ENCODE measurements at places on chromosomes 5 and 9. TPM values are rescaled to one million over a fixed set of nuclear protein-coding genes. Genes with fewer than 3 reads are reported as not detected.

DNA sequence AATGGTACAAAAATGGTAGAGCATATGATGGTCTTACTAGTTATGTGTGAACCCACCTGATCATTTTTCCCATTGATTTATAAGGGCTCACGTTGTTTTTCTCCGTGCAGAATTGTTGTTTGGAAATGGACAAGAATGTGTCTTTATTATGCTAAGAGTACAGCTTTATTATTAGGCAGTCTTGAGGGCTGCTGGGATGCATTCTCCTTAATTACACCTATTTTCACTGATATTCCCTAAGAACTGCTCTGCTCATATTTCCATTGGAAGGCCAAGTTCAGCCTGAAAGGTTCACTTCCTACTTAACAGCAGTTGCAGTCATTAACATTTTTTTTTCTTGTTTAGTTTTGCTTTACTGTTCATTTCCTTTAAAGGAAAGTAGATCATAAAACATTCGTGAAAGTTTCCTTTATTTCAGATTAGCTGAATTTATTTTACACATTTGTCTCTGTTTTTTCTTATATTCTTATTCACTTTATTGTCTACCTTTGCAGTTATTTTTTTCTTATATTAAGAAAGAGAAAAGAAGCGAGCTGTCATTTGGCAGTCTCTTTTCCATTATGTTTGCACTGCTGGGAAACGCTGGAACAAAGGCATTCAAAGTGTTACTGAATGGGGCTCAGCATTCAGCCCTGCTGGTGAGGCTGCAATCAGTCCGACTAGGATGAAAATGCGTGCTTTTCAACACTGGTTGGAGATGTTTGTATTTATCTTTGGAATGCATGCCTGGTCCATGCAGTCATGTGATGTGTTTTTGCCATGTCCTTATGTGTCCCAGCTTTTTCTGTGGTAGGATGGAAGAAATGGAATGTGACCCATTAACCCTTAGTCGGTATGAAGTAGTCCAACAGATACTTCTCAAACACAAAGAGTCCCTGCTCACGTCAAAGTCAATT lies 602.7 kb upstream of the ZNF608 start:
- H3K4me1 ChIP-seq, result peaks cover 4% of the 10 kb centered on the region
- H3K27ac ChIP-seq, result peak overlapping the region; percentile 73
- no peak overlapping the region for H3K4me3 ChIP-seq
- no peaks in the 10 kb centered on the region for H3K36me3 ChIP-seq

- no peaks in the 10 kb centered on the region for H3K4me1 ChIP-seq
- no peak for DNase-seq
- H3K27me3 ChIP-seq, result peaks cover 14% of the 10 kb centered on the region
- H3K4me3 ChIP-seq, result no peak overlapping the region
Measured at GRCh38 chr5:136128481-136128880, 4.2 kb upstream of the SMAD5 start.

GRCh38 chr5:140329739-140330481 lies 16.5 kb downstream of the HBEGF start:
- H3K36me3 ChIP-seq, result no peaks in the 10 kb centered on the region
- no peak overlapping the region for H3K27ac ChIP-seq
- no peak for DNase-seq

DNA sequence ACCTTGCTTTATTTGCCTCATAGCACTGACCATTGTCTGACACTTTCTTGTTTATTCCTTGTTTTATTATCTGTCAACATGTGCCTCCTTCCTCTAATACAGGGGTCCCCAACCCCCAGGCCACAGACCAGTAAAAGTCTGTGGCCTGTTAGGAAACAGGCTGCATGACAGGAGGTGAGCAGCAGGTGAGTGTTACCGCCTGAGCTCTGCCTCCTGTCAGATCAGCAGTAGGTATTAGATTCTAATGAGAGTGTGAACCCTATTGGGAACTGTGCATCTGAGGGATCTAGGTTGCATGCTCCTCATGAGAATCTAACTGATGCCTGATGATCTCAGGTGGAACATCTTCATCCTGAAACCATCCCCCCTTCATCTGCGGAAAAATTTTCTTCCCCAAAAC lies 228.0 kb downstream of the HINT1 start:
- H3K27me3 ChIP-seq, result no peaks in the 10 kb centered on the region
- DNase-seq, result peak; percentile 42
- H3K27ac ChIP-seq, result no peak overlapping the region
- H3K36me3 ChIP-seq, result no peaks in the 10 kb centered on the region
- H3K4me1 ChIP-seq, result peaks cover 3% of the 10 kb centered on the region

DNA sequence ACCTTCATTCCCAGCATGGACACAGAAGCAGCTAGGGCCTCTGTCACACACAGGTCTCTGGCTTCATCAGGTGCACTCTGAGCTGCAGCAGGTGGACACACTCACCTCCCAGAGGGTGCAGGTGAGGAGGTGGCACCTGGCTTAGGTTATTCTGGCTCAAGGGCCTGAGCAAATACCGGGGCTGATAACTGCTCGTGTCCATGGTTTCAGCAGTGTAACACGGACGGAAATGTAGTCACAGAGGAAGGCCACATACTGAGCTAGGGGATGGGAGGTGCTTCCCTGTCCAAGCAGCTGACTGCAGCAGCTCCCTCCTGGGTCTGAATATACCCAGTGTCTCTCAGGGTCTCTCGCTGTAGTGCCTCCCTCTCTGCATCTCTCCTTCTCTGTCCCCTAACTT lies 5.7 kb downstream of the PHF2 start:
- no peak overlapping the region for H3K27ac ChIP-seq
- peaks cover 14% of the 10 kb centered on the region for H3K4me1 ChIP-seq
- peak; percentile 44 for DNase-seq
- H3K4me3 ChIP-seq, result no peak overlapping the region
- peaks cover 4% of the 10 kb centered on the region for H3K36me3 ChIP-seq

GRCh38 chr5:41413074-41413473 lies 97.3 kb downstream of the PLCXD3 start:
- no peak overlapping the region for H3K27ac ChIP-seq
- no peaks in the 10 kb centered on the region for H3K36me3 ChIP-seq
- peaks cover 13% of the 10 kb centered on the region for H3K4me1 ChIP-seq
- DNase-seq, result no peak
- no peaks in the 10 kb centered on the region for H3K27me3 ChIP-seq

DNA sequence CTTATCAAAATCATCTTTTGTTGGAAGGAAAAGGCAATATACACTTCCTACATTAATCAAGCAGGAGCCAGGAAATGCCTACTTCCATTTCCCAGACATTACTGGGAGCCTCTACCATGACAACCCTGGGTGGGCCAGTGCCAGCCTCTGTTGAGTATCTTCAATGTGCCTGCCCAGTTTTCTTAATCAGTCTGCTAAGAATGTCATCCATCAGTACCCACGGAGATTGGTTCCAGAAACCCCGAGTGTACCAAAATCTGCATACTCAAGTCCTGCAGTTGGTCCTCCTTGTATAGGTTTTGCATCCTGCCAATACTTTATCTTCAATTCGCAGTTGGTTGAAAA lies 82.4 kb downstream of the MARCHF3 start:
- H3K4me1 ChIP-seq, result peaks cover 8% of the 10 kb centered on the region
- no peak for DNase-seq

- peaks cover 7% of the 10 kb centered on the region for H3K4me1 ChIP-seq
- H3K36me3 ChIP-seq, result no peaks in the 10 kb centered on the region
- H3K4me3 ChIP-seq, result peak overlapping the region; percentile 71
Measured at GRCh38 chr9:111603041-111603440, 3.6 kb upstream of the PTGR1 start.

- H3K27ac ChIP-seq, result no peak overlapping the region
- DNase-seq, result no peak
- H3K4me1 ChIP-seq, result peaks cover 12% of the 10 kb centered on the region
- no peaks in the 10 kb centered on the region for H3K36me3 ChIP-seq
- H3K4me3 ChIP-seq, result no peak overlapping the region
Measured at GRCh38 chr9:77851882-77852595, 179.6 kb downstream of the GNAQ start.

GRCh38 chr5:31122998-31123951 lies 70.2 kb upstream of the CDH6 start:
- H3K4me1 ChIP-seq, result peaks cover 3% of the 10 kb centered on the region
- H3K27ac ChIP-seq, result no peak overlapping the region
- no peaks in the 10 kb centered on the region for H3K36me3 ChIP-seq

DNA sequence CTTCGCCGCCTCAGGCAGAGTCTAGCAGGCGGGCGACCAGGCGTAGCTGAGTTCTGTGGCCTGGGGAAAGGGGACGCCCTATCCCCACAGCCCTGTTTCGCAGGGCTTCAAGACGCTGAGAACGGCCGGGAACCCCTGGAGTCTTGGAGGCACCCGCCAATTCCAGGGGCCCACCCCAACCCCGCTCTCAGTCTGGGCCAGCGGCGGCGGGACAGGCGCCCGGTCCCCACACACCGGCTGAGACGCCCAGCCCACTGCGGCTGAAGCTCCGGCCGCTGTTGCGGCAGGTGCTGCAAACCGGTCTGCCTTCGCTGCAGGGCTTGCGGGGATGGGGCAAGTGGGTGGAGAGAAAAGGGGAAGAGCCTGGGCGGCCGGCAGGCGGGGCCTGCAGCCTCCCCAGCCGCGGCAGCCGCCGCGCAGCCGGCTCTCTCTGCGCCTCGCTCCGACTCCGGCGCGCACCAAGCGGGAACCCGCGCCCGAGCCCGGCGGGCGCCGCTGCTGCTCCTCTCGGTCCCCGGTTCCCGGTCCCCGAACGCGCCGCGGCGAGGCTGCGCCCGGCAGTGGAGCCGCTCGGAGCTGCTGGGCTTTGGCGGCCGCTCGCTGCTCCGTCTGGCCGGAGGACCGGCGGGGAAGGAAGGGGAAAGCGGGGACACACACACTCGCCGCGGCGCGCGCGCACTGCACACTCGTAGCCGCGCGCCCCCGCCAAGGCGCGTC lies at the start of gene PIP5K1B:
Gene PIP5K1B (plus strand): TSS at position 427 of the 717 bp plus-strand sequence. CDS start 117,375 bp downstream, outside the sequence.
- H3K4me1 ChIP-seq, result peaks cover 3% of the 10 kb centered on the region
- H3K27me3 ChIP-seq, result peaks cover 41% of the 10 kb centered on the region
- peak; percentile 92 for DNase-seq
- peaks cover 4% of the 10 kb centered on the region for H3K36me3 ChIP-seq
- H3K27ac ChIP-seq, result peak within 1 kb of the TSS; percentile 13

DNA sequence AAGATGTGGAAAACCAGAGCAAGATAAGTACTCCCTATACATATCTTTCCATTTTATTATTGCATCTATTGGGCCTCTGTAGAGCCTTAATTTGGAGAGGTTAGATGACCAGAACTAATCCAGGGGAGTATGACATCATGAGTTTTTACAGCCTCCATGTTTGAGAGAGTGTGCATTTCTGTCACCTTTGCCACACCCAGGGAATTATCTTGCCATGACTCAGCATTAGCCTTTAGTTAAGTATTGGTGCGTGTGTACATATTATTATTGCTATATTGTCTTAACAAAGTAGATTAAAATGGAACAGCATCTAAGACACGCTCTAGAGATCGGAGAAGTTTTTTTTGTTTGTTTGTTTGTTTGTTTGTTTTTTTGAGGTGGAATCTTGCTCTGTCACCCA lies 27.6 kb downstream of the DIMT1 start:
- no peak for DNase-seq
- H3K4me1 ChIP-seq, result no peaks in the 10 kb centered on the region
- H3K36me3 ChIP-seq, result peaks cover 87% of the 10 kb centered on the region
- no peaks in the 10 kb centered on the region for H3K27me3 ChIP-seq
- H3K4me3 ChIP-seq, result no peak overlapping the region
- no peak overlapping the region for H3K27ac ChIP-seq

GRCh38 chr5:180589771-180590542 lies 1.3 kb downstream of the SCGB3A1 start:
- H3K4me1 ChIP-seq, result no peaks in the 10 kb centered on the region
- peaks cover 65% of the 10 kb centered on the region for H3K27me3 ChIP-seq
- DNase-seq, result no peak
- H3K36me3 ChIP-seq, result no peaks in the 10 kb centered on the region
- H3K27ac ChIP-seq, result no peak overlapping the region

- H3K27me3 ChIP-seq, result no peaks in the 10 kb centered on the region
Measured at GRCh38 chr5:132428147-132428482, 58.6 kb downstream of the SLC22A5 start.

MYMK gene
- not detected for total RNA-seq

DNA sequence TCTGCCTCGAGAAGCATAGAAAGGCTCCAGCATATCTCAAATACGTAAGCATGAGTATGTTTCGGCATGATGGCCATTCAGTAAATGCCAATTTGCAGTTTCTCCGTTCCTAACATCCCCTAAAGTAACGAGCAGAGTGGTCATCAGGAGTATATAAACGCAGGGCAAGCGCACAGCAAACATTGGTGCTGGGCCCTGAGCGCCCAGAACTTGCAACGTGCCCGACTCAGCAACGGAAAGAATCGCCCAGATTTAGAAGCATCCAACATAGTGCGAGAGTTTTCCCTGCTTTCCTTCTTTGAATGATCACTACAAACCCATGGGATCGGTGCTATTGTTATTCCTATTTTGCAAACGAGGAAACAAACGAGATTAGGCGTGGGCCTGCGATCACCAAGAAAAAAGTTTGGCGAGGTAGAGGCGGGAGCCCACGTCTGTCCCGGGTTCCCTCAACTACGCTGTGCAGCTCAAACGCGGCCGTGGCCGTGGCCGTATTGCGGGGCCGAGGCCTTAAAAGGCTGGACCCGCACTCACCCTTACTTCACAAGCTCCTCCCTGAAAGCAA lies 505 bp downstream of the RPS14 start:
- peaks cover 3% of the 10 kb centered on the region for H3K4me1 ChIP-seq
- no peak for DNase-seq
- H3K27ac ChIP-seq, result peak overlapping the region; percentile 91

DNA sequence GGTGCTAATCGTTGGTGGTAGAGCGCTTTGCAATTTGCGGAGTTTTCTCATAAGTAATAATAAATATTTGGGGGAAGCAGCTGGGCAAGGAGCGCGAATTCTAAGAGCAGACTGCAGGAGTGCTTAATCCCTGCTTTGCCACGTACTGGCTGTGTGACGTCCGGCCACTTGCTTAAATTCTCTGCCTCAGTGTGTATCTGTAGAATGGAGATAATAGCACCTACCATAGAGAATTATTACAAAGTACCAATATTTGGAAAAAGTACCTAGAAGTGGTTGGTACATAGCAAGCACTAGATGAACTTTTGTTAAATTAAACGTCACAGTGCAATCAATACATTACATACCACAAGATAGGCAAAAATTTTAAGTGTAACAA lies 598 bp upstream of the TMED7 start:
- no peaks in the 10 kb centered on the region for H3K27me3 ChIP-seq
- H3K27ac ChIP-seq, result peak overlapping the region; percentile 69
- no peak for DNase-seq

- H3K4me1 ChIP-seq, result no peaks in the 10 kb centered on the region
- no peak within 1 kb of the TSS for H3K27ac ChIP-seq
- H3K27me3 ChIP-seq, result peaks cover 7% of the 10 kb centered on the region
- H3K36me3 ChIP-seq, result no peaks in the 10 kb centered on the region
Measured at GRCh38 chr9:214648-215493, at the start of gene DOCK8. TSS of gene DOCK8 (plus strand) at chr9:214865. CDS start at chr9:214977, 112 bp downstream.

- H3K27ac ChIP-seq, result no peak overlapping the region
- no peak for DNase-seq
- no peaks in the 10 kb centered on the region for H3K36me3 ChIP-seq
- peak overlapping the region; percentile 93 for H3K4me3 ChIP-seq
- H3K4me1 ChIP-seq, result peaks cover 7% of the 10 kb centered on the region
Measured at GRCh38 chr9:97415146-97415545, 3.2 kb downstream of the TDRD7 start.

DNA sequence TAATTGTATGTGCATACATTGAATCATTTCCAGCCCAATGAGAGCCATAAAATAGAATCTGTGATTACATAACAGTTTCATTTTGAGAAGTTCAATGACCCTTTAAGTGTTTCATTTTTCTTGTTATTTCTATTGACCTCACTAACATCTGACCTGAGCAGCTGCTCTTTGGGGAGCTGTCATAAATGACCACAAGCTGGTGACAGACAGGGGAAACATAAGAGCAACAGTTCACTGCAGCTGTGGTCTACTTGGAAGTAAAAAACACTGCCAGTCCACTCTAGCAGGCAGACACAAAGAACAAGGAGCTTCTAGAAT lies 265.4 kb downstream of the DTWD2 start:
- no peak overlapping the region for H3K4me3 ChIP-seq
- H3K36me3 ChIP-seq, result no peaks in the 10 kb centered on the region
- no peaks in the 10 kb centered on the region for H3K27me3 ChIP-seq

- no peak for DNase-seq
- H3K27ac ChIP-seq, result no peak overlapping the region
- peaks cover 15% of the 10 kb centered on the region for H3K4me1 ChIP-seq
- peaks cover 30% of the 10 kb centered on the region for H3K36me3 ChIP-seq
Measured at GRCh38 chr5:103271570-103272289, 13.2 kb downstream of the MACIR start.

BSPRY gene
- total RNA-seq, result 17.9 TPM
